ENCODE measurements at places on chromosomes 3 and 15. TPM values are rescaled to one million over a fixed set of nuclear protein-coding genes. Genes with fewer than 3 reads are reported as not detected.

The CD96 gene
- total RNA-seq: 0.25 TPM

The LIPH gene
- not detected for total RNA-seq

The CACNA2D3 gene
- total RNA-seq: 23.4 TPM

The PLAAT1 gene
- total RNA-seq: 11.3 TPM

The ENTPD3 gene
- 3.0 TPM for total RNA-seq

The KY gene
- total RNA-seq: 0.74 TPM

The SGO1 gene
- total RNA-seq: 2.0 TPM

The PLSCR5 gene
- total RNA-seq: 0.25 TPM

The TGM4 gene
- not detected for total RNA-seq

The STRIT1 gene
- total RNA-seq: not detected

The NUTM1 gene
- not detected for total RNA-seq
